Fibroblast of pulmonary artery (primary cell): ENCODE measurements at places on chromosomes 4 and X.

DNA sequence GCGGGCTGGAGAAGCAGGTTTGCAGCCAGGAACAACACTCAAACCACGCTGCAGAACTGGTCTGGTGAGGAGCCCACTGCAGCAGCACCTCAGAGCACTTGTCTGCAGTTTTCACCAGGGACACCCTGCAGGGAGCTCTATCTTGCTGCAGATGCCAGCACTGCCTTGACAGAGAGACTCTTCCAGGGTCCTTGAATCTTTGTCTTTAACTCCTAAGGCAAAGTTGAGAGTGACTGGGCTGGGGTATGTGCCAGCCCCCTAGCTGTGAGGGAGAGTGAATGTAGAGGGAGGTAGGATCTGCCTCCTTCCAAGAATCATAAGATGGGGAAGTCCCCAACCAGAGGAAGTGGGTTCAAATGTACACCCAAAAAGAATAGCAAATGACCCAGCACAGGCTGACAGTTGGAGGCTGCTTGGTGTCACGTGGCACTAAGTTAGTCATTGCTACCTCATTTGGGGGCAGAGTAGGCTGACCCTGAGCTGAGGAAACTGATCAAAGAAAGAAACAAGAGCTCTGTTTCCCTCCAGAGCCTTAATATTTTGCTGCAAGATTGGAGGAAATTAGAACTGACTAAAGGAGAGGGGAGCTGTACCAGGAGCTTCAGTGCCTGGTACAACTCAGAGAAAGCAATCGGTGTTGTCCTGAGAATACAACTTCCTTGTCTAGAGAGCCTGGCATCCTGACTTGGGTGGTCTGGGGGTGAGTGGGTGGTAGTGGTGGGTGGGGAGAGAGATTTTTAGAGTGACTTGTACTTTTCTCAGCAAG is 28.2 kb upstream of the HUWE1 start:
- DNase-seq = peak; percentile 34

DNA sequence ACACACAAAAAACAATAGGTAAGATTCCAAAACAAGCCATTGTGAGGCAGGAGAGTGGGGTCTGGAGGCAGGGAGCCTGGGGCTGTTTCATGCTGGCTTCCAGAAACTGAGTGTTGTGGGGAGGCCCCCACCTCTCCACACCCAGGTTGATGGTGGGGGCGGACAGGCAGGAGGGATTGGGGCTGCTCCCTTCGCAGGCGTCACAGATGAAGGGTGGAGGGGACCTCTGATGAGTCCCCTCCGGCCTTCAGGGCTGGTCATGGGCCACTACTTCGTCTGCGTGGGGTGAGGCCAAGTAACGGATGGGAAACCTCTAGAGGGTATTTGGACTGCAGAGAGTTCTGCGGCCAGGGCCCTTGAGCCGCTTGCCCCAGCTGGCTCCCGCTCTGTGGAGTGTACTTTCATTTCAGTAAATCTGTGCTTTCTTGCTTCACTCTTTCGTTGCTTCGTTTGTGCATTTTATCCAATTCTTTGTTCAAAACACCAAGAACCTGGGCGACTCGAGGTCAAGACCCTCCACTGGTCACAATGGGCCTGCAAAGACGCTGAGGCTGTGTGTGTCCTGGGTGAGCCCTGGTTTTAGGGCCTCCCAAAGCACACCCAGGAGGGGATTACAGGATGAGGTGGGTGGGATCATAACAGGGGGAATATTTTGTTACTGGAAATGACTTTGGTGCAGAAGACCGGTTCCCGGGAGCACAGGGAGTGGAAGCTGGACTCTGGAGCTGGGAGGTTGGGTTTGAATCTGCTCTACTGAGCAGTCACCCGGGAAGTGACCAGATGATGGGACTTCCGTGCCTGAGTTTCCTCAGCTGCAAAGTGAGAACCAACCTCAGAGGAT is 83.7 kb upstream of the ADRA2C start:
- DNase-seq = no peak

DNA sequence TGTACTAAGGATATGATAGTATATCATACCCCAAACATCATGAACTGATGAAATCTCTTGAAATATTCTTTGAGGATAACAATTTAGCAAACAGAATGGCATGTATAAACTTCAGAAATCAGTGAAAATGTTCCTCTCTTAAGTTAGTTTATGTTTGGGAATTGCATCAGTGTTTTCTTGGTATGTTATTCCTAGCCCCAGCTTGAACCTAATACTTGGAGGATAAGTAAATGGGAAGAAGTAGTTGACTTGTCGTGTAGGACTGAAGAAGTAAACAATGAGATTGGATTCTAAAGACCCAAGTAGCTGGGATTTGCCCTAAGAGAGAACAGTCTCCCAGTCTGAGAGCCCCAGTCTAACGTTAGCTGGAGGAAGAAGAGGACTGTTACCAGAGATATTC is 355.7 kb downstream of the GALNTL6 start:
- no peak for DNase-seq

- no peak for DNase-seq
Measured at GRCh38 chr4:48974979-48975640, 11.0 kb upstream of the CWH43 start.

- no peak for DNase-seq
Measured at GRCh38 chr4:60039908-60040307, 1160.2 kb upstream of the ADGRL3 start.

GRCh38 chrX:154321594-154321993 is 26.0 kb downstream of the TKTL1 start:
- no peak for DNase-seq

DNA sequence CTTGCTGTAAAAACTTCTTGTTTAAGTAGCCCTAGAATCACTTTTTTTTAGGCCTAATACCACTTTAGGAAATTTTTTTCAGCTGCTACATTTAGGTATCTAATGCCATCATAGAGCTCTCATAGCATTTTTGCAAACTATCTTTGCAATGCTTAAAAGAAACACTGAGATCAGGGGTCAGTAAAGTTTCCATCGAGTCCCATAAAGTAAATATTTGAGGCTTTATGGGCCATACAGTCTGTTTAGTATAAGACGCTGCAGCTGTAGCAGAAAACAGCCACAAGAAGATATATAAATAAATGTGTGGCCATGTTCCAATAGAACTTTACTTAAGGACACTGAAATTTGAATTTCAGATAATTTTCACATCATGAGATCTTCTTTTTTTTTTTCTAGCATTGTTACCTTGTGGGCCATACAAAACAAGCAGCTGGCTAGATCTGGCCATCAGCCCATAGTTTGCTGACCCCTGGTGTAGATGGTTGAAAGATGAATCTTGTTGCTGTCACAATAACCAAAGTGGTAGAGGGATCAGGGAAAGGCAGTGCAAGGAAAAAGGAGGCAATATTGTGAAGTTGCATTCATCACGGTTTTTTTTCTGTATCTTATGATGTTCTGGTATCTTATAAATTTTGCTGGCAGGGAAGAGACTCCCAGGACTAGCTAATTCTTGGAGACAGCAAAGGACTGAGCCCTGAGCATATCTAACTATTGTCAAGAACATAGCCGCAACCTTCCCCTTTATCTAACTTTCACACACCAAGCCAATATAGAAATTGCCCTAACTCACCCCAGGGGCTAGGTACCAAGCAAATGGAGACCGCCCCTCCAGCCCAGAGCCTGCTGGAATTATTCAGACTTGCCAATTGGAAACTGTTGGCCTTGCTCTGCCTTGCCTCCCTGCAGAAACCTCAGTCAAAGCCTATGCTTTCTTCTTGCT is 46.6 kb downstream of the RASGEF1B start:
- DNase-seq = no peak

GRCh38 chr4:61521451-61521850 is 321.3 kb downstream of the ADGRL3 start:
- no peak for DNase-seq

DNA sequence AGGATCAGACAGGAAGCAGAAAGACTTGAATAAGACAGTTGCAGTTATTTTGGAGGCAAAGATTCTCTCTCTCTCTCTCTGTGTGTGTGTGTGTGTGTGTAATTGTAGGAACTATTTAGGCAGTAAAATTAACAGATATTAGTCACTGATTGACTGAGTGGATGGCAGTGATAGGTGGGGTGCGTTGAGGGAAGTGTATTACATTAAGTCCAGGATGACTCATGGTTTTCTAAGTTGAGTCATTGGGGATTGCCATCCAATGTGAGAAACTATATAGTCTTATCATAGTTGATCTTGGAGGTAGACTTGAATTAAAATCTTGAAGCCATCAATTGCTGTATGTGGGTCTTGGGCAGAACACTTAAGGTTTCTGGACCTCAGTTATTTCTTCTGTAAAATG is 75.4 kb downstream of the AR start:
- peak; percentile 38 for DNase-seq

DNA sequence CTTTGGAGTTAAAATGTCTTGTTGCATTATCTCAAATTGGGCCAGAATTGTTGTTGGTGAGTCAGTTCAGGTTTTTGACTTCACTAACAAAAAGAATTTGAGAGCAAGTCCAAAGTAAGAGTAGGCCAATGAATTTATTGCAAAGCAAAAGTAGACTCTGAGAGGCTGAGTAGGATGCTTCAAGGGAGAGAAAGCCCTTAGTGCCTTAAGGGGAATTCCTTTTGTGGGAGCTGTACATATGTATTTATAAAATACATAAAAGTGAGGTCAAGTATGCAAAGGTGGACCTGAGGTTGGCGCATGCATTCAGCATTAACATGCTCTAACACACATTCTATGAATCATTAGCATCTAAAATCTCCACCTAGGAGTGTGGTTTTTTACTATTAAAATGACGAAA is 565.4 kb downstream of the GRXCR1 start:
- no peak for DNase-seq

GRCh38 chr4:10640561-10641201 is 43.9 kb downstream of the CLNK start:
- no peak for DNase-seq

GRCh38 chr4:121980643-121981042 is 28.8 kb upstream of the TRPC3 start:
- DNase-seq = no peak

- no peak for DNase-seq
Measured at GRCh38 chrX:41023098-41023497, 62.1 kb upstream of the USP9X start.

GRCh38 chr4:3010577-3010976 is 47.2 kb downstream of the GRK4 start:
- no peak for DNase-seq

DNA sequence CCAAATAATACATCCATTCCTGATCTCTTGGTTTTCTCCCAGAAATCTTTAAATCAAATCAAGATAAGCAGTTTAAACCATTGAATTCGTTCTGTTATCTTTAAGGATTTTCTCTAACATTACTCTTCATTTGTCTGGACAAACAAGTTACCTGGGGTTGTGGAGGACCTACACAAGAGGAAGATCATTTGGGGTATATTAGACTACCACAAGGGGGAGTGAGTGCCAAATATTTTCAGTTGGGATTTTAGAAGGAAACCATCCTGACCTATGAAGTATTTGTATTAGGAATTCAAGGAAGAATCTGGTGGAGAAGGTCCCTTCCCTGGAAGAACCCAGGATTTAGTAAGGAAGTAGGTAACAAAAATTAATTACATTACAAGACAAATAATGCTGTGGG is 12.0 kb upstream of the DCHS2 start:
- peak; percentile 33 for DNase-seq

DNA sequence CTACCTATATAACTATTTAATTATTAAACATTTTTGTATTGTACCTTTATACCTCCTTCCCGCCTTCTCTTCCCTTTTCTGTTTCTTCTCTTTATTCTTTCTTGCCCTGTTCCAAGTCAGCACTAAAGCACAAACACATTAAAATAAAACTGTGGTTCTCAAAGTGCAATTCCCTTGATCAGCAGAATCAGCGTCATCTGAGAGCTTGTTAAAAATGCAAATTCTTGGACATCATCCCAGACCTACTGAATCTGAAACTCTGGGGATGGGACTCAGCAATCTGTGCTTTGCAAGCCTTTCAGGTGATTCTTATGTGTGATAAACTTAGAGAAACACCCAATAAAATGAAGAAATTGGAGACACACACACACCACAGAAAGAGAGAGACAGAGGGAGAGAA is 178.4 kb upstream of the BMP3 start:
- DNase-seq = no peak

- DNase-seq = peak; percentile 24
Measured at GRCh38 chr4:125985856-125986255, 671.1 kb downstream of the FAT4 start.

GRCh38 chr4:55931833-55932232 is 16.9 kb upstream of the CEP135 start:
- peak; percentile 42 for DNase-seq

DNA sequence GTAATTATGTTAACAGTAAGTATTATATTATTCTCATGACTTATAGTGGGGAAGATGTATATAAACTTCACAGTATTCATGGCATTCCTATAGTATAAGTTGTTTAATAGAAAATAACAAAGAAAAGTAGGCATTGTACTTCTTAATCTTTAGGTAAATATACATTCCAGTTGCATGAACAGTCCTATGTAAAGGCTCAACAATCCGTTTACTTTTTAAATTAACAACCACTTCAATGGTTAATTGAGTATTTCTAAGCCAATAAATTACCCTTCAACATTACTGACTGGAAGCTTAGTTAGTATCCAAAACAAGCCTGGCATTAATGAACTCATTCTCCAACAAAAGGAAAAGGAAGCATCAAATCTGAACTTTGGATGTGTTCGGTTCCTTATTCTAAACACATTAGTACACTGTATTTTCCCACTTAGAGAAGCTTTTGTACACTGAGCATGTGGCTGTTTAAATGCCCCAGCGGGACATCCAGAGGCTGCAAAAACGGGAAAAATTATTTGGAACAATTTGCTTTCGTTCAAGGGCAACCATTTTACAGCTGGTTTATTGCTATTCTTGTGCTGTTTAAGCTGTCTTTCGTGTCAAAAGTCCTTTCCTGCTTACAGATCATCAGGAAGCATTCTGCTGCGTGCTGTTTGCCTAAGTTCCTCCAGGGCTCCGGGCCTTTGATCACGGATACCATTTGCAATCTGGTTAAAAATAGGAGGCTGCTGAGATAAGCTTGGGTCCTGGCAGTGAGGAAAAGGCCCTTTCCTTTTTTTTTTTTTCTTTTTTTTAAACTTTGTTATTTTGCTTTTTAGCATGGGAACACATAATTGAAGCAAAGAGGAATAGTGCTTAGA is 460.3 kb downstream of the SPRY1 start:
- peak; percentile 73 for DNase-seq

DNA sequence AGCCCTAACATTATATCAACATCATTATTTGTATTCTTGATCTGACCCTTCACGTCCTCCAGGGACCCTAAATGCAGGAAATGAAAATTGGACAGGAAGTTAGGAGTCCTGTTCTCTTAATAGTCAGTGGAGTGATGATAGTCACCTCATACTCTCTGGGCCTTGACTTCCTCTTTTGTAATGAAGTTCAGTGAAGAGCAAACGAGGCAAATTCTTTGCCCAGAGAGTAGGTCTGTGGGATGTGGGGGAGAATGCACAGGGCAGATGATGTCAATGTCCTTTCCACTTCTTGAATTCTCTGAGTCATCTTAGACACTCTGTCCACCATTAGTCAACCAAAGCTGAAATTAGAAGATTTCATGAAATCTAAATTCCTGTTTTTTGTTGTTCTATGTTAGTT is 17.1 kb upstream of the GPRIN3 start:
- DNase-seq = peak; percentile 67

- DNase-seq = no peak
Measured at GRCh38 chr4:125420526-125420925, 105.8 kb downstream of the FAT4 start.

- no peak for DNase-seq
Measured at GRCh38 chrX:17798921-17799320, 61.6 kb downstream of the SCML1 start.
